ENCODE measurements at places on chromosomes 6 and 20.

DNA sequence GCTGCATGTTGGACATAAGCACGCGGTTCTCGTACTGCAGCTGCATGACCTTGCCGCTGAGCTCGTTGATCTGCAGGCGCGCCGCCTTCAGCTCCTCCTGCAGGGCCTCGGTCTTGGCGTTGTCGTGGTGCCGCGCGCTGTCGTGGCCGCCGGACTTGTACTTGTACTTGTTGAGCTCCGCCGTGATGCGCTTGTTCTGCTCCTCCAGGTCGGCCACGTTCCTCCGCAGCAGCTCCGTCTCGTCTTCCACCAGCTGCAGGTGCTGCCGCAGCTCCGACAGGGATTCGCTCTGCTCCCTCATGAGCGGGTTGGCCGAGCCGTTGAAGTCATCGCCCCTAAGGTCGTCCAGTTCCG lies 16.6 kb upstream of the KIAA0408 start:
- no peak for DNase-seq

DNA sequence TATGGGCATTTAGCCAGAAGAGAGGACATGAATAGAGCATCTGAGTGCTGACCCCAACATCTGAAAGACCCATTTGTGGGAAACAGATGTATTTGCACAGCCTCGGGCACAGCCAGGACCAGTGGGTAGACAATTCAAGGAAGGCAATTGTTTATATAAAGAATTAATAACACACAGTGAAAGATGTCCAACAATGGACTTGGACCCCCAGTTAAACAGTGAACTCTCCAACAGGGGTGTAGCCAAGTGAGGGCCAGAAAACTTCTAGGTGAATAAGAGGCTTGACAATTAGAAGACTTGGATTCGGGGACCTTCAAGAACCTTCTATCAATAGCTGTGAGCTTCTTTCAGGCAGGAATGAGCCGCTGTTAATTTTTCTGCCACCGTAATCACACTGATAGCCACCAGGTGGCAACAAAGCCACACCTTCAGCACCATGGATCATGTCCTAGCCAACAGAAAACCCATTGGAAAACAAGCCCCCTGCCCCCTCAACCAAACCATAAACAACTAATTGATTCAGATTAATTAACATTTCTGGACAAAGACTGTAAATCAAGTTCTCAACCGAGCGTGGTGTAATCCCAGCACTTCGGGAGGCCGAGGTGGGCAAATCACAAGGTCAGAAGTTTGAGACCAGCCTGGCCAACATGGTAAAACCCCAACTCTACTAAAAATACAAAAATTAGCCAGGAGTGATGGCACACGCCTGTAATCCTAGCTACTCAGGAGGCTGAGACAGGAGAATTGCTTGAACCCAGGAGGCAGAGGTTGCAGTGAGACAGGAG lies 8.8 kb upstream of the SRSF6 start:
- peak; percentile 12 for DNase-seq

DNA sequence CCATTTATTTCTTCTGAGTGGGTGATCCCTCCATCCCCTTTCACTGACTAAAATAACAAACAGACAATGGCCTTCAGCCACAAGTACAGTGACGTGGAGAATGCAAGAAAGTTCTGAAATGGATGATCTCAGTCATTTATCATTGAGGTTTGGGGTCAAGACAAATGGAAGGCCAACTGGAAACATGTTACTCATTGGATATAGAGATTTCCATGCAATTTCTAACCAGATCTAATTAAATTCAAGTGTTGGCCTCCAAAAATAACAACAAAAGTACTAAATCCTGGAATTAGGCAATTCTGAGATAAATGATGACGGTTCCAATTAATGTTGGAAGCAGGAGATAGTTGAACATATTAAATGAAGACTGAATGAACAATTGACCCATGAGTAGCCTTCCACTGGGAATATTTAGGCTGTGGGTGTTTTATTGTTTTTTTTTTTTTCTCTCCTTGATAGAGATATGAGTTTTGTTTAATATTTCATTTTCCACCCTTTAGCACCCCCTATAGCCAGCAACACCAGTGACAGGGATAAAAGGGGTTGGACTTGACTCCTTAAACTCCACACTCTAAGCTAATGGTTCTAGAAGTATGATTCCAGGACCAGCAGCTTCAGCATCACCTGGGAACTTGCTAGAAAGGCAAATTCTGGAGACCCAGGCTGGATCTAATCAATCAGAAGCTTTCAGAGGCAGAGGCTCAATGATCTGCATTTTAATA lies 112.8 kb downstream of the BCAS1 start:
- no peak for DNase-seq

DNA sequence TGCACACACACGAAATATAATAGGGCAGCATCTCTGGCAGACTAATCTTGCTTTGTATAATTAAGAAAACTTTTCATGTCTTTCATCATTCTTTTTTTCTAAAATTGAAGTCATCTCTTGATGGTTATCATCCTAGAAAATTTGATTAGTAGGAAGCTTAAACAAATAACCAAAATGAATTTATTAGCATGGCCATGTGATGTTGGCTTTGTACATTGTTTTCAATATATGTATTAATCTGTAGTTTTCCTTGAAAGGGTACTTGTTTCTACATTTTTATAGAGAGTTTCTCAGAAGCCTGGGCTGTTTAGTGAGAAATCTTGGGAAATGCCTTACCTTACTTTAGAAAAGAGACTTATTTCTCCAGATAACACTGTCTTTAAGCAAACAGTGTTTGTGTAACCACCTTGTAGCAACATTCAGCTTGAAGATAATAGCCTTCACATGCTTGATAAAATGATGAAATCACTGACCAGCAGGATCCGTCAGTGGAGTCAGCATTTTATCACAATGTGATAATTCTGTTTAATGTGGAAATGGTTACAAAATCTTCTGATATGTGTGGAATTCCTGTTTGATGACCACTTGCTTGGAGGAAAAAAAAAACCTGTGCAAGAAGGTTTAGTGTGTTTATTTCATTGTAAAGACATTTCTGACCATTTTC lies 147.8 kb downstream of the MACROD2 start:
- DNase-seq, result peak; percentile 69

DNA sequence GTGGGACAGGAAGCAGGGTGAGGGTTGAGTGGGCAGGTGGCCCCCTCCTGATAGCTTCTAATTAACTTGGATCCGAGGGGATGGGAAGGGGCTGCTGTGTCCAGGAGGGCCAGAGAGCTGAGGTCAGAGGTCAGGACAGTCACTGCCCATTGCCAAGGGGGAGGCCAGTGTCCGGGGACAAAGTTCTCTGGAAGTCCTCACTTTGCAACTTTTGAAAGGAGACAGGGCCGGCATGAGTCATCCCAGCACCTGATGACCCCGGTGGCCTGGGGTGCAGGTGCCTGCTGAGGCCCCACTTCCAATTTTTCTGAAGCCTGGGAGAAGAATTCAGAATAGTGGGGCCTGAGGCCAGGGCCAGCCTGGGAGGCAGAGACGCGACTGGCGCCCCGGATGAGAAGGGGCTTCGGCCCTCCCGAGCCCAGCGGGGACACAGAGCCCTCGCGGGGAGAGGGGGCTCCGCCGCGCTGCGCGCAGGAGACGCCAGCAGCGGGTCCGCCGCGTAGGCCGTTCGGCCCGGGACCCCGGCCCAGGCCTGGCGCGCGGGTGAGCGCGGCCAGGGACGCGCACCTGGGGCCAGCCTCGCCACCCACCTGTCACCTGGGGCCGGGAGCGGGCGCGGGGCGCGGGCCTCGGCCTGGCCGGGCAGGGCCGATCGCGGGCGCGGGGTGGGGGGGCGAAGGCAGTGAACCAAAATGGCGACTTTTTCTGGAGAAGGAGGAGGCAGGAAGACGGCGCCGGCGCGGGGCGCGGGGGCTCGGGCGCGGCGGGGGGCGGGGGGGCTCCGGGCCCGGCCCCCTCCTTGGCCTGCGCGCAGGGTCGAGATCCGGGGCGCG lies 586 bp downstream of the ZNF512B start:
- no peak for DNase-seq

DNA sequence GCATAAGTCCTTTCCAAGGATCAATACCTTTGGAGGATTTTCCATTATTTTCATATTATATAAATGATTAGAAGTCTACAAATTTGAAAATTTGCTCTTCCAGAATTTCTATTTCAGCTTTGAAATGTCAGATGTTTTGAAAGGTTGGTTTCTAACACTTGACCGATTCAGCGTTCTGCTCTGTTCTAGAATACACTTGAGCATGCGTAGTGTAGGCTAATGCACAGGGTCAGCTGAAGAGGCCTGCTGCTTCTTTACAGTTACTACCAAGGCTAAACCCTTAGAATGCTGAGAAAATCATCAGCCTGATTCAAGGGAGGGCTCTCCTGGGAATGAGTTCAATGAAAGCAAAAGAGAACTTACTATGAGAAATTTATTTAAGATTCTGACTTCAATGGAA lies 177.6 kb downstream of the RNF144B start:
- DNase-seq, result no peak

DNA sequence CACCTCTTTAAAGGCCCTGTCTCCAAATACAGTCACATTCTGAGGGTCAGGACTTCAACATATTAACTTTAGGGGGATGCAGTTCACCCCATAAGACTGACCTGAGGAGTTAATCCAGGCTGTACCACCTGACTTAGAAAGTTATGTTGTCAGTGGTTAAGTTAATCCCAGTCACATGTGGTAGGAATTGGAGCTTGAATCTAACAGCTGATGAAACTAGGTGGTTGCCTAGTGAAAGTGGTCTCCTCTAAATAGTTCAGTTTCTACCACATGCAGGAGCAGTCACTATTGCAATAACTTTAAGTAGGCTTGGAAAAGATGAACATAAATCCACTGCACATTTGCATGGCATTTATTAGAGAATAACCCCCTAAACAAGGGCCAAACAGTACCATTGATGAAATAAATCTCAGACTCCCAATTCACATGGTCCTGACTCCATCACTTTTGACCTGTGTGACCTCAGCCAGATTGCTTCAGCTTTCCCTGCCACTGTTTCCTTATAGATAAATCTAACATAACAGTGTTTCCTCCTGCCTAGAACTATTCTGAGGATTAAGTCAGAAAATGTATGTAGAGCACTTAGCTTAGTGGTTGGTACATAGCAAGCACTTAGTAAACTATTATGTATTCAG lies 20.1 kb downstream of the SAMD5 start:
- DNase-seq, result no peak

DNA sequence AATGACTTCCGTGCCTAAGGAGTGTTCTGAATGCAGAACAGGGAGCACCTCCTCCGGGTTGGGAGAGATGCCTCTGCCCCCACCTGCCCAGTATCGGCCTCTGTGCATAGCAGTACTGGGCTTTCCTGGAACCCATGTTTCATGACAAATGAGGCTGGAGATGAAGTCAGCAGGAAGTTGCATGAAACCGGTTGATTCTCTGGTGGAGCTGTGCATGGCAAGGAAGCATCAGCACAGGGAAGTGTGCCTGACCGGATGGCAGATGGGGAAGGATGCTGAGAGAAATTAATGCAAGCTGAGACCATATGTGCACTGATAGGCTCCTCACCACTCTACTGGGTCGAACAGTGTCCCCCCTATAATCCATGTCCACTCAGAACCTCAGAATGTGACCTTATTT lies 155.5 kb downstream of the CDH26 start:
- no peak for DNase-seq

DNA sequence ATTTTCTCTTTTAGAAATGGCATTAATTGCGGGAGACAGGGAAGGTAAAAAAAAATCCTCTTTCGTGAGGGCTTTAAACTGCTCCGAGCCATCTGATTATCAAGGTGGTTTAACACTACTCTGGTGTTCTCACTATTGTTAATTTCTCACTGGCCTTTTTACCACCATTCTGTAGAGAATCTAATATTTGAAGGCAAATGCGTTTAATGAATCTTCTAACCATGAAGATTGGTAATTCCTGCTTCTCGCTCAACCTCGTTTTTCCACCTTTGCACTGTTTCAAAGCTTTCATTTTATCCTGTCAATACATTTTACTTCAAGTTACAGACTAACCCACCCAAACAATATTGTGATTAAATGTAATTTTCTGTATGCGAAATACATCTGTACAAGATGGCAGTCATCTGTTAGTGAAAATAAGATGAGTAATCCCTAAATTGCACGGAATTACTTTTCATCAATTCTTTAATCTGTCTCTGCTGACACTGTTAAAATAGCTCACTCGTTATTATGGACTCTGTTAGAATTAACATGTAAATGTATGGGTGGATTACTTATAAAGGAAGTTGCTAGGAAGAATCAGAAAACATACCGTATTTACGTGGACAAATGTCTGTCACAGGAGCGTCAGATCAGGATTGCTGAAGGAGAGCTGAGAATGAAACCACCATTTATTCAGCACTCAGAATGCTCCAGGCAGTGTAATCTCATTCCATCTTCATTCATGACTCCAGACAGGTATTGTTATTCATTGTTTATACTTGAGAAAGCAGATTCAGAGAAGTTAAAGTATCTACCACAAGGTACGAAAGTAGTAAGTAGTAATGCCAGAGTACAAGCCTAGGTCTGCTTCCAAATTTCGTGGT lies 1.1 kb upstream of the LCA5 start:
- DNase-seq, result peak; percentile 68

DNA sequence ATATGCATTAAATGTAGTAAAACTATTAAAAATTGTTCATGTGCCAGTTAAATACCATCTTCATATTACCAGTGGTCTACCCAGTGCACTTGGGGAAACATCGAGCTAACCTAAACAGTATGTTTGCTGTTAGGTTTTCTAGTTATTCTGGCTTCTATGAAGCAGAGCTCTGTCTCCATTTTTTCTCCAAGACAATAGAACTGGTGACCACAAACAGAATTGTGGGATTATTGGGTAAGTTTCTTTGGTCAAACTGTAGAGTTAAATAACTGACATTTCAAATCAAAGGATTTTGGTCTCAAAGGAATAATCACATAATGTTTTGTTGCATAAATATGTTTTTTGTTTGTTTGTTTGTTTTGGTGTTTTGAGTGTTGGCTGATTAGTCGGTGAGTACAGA lies 40.5 kb upstream of the EDN3 start:
- DNase-seq, result no peak

DNA sequence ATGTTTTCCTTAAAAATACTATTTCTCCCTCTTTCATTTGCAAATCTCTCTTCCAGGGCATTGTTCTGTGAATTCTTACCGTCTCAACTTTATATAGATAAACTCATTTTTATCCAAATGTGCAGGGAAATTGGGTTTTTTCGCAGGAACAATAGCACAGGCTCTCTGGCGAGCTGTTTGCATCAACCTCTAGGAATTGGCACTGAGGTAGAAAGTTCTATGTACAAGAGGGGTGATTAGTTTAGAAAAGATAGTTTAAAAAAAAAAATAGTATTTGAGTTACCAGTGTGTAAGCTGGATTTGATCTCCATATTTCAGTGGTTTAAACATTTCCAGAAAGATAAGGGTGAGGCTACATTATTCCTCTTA lies 129.7 kb upstream of the BTN3A2 start:
- no peak for DNase-seq

DNA sequence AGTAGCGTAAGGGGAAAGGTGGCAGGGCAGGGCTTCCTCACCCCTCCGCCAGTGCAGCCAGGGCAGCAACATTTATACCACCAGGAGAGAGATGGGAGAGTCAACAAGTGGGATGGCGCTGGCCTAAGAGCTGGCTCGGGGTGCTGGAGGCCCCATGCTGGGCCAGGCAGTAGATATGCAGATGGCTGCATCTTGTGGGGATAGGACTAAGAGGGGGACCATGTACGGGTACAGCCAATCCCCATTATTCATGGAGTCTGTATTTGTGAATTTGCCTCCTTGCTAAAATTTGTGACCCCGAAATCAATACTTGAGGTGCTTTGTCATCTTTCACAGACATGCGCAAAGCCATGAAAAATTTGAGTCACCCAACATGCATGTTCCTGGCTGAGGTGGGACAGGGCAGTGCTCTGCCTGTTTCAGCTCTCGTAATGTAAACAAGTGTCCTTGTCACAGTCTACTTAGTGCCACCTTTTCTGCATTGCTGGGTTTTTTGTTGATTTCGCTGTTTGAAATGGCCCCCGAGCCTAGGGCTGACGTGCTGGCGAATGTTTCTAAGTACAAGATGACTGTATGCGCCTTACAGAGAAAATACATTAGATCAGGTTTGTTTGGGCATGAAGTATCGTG lies 27.5 kb upstream of the TAF8 start:
- DNase-seq, result no peak
